ENCODE measurements at places on chromosomes 2 and 18.
A peak's percentile ranks its signal among the peaks of the same experiment; 100 is the strongest.

GRCh38 chr18:28804512-28805202 lies 627.7 kb upstream of the CDH2 start:
- no peak for DNase-seq

- no peak for DNase-seq
Measured at GRCh38 chr2:60408207-60408606, 145.2 kb downstream of the BCL11A start.

DNA sequence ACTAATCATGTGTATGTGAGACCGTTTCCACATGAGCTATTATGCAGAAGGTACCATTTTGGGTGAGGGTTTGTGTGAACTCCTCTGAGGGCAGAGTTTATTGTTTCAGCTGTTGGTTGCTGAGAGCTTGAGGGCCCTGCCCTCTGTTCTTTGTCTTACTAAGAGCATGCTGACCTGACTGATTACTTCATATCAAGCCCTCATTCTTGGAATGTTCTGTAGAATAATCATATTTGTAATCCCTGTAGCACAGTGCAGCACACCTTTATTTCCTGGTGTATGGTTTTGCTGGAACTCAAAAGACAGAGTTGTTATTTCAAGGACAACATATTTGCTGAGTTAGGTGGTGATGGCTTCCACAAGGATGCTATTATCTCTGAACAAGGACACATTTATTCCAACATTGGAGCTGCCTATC lies 118.5 kb downstream of the GALNT3 start:
- no peak for DNase-seq

GRCh38 chr2:127508631-127509034 lies 17.7 kb downstream of the IWS1 start:
- DNase-seq: no peak

GRCh38 chr2:176747928-176748327 lies 464.7 kb upstream of the HNRNPA3 start:
- DNase-seq: no peak

- no peak for DNase-seq
Measured at GRCh38 chr2:152647552-152647951, 69.7 kb downstream of the PRPF40A start.

- no peak for DNase-seq
Measured at GRCh38 chr2:54666634-54667265, 56.7 kb upstream of the EML6 start.

GRCh38 chr2:201580486-201580885 lies 62.8 kb downstream of the TMEM237 start:
- DNase-seq: no peak

DNA sequence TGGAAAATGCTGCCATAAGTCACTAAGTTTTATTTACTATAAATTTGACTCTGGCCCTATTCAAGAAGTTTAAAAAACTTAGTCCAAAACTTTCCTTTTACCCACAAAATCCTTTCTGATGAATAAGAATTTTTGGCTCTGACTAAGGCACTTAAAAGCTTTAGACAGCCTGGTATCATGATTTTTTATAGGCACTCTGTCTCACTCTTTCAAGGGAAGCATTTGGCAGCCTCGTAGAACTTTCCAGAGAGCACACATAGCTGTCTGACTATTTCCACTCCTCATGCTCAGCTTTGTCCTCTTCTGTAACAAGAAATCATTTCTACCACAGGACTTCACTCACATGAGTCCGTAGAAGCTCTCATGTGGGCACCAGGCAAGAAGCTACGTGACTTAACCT lies 32.3 kb upstream of the XDH start:
- no peak for DNase-seq

DNA sequence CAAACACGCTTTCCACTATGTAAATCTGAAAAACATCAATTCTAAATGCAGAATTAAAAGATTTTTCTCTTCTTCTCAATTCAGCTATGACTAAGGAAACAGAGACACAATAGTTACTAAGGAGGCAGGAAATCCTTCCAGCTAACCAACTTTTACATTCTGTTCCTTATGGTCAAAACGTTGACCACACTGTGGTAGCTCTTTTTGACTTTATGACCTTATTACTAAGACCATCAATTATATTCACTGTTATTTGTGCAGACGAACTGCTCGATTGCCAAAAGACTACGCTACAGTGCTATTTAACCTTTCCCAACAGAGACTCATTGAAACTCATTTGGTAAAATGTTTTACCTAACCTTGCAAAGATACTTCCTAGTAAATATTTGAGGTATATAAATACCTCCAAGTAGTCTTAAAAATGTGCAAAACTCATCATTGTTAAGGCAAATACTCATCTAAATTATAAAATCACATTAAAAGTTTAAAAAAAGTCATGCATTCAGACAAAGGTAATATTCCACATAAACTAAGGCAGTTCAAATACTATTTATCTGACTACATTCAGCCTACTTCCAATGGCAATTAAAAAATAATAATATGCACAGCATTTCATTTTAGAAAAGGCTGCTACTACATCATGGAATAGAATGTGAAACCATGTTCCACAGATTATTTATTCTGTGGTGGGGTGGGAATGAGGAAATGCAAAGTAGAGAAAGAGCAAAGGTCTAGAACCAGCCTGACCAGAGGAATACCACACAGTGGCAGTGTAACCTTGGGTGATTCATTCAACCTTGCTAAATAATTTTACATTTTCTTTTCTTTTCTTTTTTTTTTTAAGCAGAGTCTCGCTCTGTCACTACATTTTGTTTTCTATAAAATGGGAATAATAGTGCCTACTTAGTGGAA lies 139.9 kb downstream of the THADA start:
- DNase-seq: no peak

DNA sequence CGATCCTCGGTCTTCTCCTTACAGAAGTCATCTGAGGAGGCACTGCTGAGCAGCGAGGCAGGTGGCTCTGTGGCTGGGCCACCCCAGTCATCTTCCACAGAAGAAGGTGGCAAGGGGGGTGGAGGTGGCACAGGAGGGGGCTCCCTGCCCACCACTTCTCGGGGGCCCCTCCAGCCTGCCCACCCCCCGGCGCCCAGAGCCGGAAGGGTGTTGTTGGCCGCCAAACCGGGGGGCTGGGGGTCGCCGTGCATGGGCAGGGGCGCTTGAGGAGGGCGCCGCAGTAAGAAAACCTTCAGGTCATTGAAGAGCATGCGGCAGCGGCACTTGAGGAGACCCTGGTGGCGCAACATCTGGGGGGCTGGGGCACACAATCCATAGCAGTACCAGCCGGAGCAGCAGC lies 2.5 kb downstream of the MARCHF4 start:
- DNase-seq: no peak

DNA sequence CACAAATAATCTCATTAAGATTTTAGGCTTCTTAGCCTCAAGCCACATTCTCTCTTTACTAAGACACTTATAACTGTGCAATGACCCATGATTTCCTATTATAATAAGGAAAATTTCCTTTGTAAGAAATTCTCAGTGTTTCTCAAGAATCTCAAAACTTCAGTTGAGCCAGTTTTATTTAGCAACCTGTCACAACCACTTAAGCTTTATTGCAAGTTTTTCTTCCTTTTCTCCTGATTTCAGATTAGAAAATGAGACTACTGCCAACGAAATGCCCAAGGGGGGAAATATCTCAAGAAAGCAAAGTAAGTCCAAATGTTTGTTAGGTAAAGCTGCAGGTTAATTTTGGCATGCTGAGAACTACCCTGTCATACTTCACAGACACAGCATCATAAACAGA lies 178.5 kb downstream of the THADA start:
- no peak for DNase-seq

GRCh38 chr2:129483366-129483765 lies 496.1 kb upstream of the RAB6C start:
- no peak for DNase-seq

- no peak for DNase-seq
Measured at GRCh38 chr2:37771600-37772088, 100.2 kb upstream of the CDC42EP3 start.

- DNase-seq: no peak
Measured at GRCh38 chr2:47041063-47041462, 114.0 kb downstream of the STPG4 start.

GRCh38 chr2:70360661-70361270 lies 58.9 kb upstream of the FAM136A start:
- DNase-seq: no peak

DNA sequence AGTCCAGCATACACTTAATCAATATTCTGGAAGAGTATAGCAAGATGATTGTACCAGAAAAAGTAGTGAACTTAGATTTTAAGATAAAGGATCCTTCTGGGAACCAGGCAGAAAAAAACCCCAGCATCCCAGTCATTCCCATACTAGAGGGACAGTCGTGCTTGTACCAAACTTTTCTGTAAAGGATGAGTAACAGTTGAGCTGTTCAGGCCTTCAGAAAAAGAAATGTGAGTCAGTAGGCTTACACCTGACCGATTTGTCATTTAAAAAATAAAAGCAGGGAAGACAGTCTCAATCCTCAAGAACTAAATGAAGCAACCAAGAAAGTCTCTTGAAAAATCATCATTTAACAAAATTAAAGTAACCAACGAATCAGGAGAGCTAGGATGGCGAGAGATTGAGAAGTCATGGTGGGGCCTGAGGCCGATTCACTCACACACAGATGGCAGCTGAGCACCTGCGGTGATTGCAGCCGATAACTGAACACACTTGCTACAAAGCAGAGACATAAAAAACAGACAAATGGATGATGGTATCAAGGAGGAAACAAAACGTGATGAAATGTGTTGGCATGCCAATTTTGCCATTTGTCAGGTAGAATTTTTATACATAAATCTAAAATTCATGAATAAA lies 170.0 kb upstream of the ALKAL2 start:
- no peak for DNase-seq

DNA sequence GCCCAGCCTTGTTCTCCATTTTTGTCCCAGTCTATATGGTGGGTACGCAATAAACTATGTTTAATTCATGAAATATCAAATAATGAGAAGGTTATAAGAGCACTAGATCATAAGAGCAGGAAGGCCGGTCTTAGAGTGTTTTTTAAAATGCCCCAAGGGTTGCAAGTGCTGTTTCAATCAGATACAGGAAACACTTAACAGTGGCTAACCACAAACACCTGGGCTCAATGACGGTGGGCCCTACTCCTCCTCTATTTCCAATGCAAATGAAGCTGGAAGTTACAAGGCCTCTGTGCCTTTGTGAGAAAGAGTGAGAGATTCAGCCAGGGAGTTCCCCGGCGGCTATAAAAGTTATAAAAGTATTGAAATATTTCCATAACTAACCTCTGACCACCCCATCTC lies 18.9 kb upstream of the WDR33 start:
- peak; percentile 31 for DNase-seq

- DNase-seq: no peak
Measured at GRCh38 chr2:37669446-37669845, 2.0 kb downstream of the CDC42EP3 start.

DNA sequence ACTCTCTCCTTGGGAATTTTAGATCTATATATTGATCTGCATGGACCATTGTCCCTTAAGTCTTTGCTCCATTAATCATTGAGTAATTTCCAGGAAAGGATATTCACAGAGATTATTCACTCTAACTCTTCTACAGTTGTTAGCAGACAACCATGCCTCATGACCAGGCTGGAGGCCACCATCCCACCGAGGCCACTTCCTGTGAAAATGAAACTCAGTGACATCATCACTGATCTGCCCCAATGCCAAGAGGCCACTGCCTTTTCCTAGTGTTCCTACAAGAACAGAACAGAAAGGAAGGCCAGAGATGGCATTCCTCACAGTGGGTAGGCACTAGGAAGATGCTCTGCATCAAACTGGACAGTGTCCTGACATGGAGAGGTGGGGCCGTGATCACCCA lies 161.3 kb downstream of the DTNA start:
- no peak for DNase-seq

GRCh38 chr2:202172439-202173211 lies 65.8 kb downstream of the SUMO1 start:
- DNase-seq: peak; percentile 34

GRCh38 chr2:152467677-152468410 lies 132.9 kb downstream of the FMNL2 start:
- DNase-seq: no peak

DNA sequence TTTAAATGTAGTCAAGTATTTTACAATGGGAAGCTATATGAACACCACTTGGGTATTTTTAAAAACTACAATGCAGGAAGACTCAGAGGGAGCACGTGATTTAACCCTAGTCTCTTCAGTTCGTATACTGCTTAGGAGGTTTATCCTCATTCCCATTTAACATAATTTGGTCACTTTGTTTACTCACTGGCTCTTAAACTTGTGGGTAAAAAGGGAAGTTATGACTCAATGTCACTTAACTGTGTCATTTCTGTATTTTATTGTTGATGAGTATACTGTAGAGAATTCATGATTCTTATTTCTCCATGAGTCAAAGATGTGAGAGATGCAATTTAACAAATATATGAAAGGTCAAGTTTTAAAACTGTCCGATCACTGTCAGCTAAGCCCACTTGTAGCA lies 48.2 kb downstream of the SLC66A3 start:
- no peak for DNase-seq

GRCh38 chr2:189830510-189830909 lies 46.3 kb downstream of the PMS1 start:
- no peak for DNase-seq

- no peak for DNase-seq
Measured at GRCh38 chr2:191863988-191864387, 17.1 kb upstream of the CAVIN2 start.

All from activated CD4-positive, alpha-beta T cell treated with anti-CD3 and anti-CD28 coated beads, Interleukin-2, amount 50 U/mL, for 4 hours (primary cell).